M059J (cell line): ENCODE measurements at places on chromosomes 4 and X. TPM values are rescaled to one million over a fixed set of nuclear protein-coding genes. Genes with fewer than 3 reads are reported as not detected.

CSAG3 gene
- 2.6 and 3.2 TPM in 2 replicates for total RNA-seq

- DNase-seq = no peak
Observed at GRCh38 chr4:2378401-2378800, 40.0 kb downstream of the ZFYVE28 start.

IRAK1 gene
- total RNA-seq = 89.3 and 152 TPM in 2 replicates

- DNase-seq = no peak
Observed at GRCh38 chr4:156503119-156503518, 468.5 kb downstream of the PDGFC start.

GRCh38 chr4:183180096-183180495 lies 81.0 kb downstream of the WWC2 start:
- no peak for DNase-seq

SYNPO2 gene
- 0.52 and 0.69 TPM in 2 replicates for total RNA-seq

- peak; percentile 11 for DNase-seq
Observed at GRCh38 chr4:186190581-186191199, 677 bp upstream of the CYP4V2 start.

DNA sequence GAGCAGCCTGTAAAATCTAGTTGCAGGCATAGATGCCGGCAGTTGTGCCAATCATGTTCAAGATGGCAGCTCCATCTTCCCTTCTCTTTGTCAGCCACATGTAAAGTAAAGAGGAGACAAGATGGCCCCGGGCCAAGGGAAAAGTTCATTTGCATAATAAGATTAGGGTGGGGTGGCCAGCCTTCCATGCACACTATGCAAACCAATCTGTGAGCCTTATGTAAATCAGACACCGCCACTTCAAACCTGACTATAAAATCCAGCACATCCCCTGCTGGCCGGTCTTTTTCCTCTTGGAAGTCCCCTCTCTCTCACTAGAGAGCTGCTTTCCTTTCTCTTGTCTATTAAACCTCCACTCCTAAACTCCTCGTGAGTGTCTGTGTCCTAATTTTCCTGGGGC lies 78.9 kb upstream of the CBR4 start:
- no peak for DNase-seq

SSX1 gene
- 5.8 and 8.9 TPM in 2 replicates for total RNA-seq

NDUFC1 gene
- 92.3 and 119 TPM in 2 replicates for total RNA-seq

DNA sequence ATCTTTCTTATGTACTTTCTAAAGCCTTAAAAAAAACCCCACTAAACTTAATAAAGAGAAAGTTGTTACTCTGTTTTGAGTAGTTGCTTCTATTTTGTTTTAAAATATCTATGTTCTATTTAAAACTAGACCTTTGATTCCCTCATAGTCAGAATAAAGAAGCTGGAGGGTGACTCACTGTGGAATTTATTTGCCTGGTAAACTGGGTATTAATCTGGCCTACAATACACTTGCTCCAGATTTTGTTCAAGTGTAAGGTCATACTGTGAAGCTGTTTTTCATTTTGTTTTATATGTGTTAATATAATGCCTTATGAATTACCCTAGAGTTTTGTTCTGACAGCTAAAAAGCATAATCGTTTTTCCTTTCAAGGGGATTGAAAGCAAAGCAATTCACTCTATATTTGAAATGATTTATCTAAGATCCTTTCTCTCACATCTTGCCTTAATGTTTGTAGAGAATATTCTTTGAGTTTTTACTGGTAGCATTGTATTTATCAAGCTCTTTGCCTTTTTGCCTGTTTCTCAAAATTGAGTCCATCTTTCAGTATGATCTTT lies 277.4 kb upstream of the PITX2 start:
- peak; percentile 43 for DNase-seq

PCSK1N gene
- total RNA-seq = 4.1 and 9.0 TPM in 2 replicates

TMEM150C gene
- total RNA-seq = 1.8 and 4.0 TPM in 2 replicates

CHRDL1 gene
- total RNA-seq = 177 and 249 TPM in 2 replicates

DNA sequence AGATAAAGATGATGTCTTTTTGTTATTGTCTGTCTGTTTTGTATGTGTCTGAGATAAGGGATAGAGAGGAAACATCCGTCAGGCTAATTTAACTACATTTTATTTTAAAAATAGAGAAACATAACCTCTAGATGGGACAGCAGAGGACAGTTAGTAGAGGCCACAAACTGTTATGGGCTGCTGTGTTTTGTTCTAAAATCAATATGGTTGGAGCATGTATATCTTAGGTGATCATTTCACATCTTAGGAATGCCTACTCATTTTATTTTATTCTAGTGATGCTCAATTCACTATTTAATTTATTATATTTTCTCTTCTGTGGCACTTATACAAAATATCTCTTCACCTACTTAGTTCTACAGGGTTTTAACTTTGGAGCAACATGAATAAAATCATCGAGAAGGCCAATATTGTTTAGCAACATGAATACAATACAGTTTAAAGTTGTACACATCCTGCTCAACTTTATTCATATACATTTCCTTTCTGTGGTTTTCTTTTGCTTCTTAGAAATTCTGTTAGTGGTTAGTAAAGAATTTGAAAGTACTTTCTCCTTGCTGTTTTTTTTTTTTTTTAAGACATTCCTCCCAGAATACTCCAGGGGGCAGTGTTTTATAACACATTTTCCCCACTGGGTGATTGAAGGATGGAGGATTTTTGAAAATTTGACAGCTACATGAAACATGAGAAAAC lies 392.9 kb downstream of the UNC5C start:
- peak; percentile 21 for DNase-seq

DNA sequence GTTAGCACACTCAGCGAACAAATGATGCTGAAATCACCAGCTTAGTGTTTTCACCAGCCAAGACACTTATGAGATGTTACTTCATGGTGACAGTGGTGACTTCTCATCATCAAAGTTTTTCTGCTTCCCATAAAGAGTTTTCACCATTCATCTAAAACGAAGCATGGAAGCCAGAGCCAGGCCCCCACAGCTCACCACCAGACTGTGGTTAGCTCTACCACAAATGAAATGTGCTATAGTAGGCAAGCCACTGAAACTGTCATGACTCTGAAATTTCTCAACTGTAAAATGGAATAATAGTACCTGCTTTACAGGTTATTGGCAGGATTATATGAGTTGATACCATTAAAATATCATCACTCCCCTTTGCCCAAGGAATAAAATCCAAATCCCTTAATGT lies 56.4 kb upstream of the HHIP start:
- DNase-seq = no peak

DNA sequence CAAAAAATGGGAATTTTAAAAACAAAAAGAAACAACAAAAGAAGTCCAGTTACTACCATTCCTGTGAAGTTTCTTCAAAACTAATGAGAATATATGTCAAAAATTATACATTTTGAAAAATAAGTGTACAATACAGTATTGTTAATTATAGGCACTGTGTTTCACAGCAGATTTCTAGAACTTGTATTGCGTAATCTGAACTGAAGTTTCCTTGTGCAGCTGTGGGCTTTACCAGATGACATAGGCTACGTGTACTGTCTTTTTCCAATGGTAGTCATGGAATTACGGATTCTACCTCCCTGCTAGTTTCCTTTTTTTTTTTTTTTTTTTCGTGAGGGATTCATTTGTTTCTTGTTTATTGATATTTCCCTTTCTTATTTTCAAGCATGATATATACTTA lies 113.8 kb upstream of the GABRA2 start:
- no peak for DNase-seq

MAGEE1 gene
- total RNA-seq = 0.02 and 0.15 TPM in 2 replicates

MSX1 gene
- 11.4 and 12.6 TPM in 2 replicates for total RNA-seq

BGN gene
- total RNA-seq = 53.3 TPM in 2 replicates

GRCh38 chrX:142686653-142687283 lies 339.0 kb upstream of the SPANXN4 start:
- DNase-seq = no peak

DCAF12L2 gene
- not detected in 2 replicates for total RNA-seq

DNA sequence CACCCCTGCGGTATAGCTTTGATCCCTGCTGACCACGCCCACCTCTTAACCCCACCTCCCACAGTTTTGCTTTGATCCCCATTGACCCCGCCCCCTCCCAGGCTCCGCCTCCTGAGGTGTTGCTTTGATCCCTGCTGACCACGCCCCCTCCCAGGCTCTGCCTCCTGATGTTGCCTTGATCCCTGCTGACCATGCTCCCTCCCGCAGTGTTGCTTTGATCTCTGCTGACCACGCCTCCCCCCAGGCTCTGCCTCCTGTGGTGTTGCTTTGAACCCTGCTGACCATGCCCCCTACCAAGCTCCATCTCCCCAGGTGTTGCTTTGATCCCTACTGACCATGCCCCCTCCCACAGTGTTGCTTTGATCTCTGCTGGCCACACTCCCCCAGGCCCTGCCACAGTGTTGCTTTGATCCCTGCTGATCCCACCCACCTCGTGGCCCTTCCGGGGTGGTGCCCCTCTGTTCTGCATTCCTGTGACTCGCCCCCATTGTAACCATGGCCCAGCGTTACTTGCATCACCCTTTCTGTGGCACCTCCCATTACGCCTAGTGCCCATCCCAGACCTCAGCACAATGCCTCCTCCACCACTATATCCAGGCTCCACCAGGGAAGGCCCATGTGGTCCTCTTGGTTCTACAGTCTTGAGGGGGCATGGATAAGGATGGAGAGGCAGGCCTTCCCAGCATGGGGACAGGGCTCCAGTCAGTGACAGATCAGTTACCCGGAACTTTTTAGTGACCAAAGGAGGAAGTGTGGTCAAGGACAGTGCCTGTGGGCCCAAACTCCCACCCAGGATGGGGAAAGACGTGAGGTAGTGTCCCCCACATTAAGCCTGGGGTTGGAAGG lies 70.8 kb downstream of the ADRA2C start:
- no peak for DNase-seq

DNA sequence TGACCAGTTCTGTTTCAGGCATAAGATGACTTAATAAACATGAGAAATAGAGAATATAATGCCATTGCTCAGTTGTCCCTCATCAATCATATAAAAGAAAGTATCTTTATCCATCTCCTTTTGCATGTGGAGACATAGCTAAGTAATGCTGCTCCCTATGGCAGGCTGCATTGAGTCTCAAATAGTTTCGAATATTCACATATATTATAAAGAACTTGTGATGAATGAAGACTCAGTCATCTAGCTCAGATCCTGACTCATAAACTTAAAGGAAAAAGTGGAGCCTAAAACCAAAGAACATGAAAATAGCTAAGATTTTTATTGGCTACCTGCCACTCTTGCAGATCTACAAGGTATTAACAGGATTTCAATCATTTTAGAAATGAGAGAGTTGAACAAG lies 11.7 kb upstream of the TLL1 start:
- no peak for DNase-seq

- no peak for DNase-seq
Observed at GRCh38 chr4:52057196-52057595, 6.1 kb downstream of the SPATA18 start.

RHOXF2B gene
- total RNA-seq = not detected in 2 replicates

CFAP99 gene
- 0.42 TPM in 1 of 2 replicates, not detected in the other for total RNA-seq

- no peak for DNase-seq
Observed at GRCh38 chr4:119783189-119783983, 154.8 kb upstream of the PDE5A start.

FHDC1 gene
- 0.39 and 0.76 TPM in 2 replicates for total RNA-seq

DNA sequence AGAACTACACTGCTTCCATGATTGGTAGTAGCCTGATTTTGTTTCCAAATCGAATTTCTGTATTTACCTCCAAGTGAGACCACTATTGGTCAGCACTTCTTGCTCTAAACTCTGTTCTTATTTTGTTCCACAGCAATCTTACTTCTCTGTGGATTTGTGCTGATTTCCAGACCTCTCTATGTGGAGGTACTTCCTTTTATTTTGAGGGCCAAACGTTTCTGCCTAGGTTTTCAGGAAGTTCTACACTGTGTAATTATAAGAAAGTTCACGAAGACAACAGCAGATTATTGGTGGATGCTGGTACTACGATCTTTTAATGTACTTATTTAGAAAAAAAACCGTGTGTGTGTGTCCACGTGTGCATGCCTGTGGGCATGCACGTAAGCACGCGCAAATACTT lies 46.7 kb downstream of the DTHD1 start:
- no peak for DNase-seq

NRK gene
- total RNA-seq = not detected in 2 replicates
